ENCODE measurements at places on chromosomes 6 and 20. TPM values are rescaled to one million over a fixed set of nuclear protein-coding genes. Genes with fewer than 3 reads are reported as not detected.

DNA sequence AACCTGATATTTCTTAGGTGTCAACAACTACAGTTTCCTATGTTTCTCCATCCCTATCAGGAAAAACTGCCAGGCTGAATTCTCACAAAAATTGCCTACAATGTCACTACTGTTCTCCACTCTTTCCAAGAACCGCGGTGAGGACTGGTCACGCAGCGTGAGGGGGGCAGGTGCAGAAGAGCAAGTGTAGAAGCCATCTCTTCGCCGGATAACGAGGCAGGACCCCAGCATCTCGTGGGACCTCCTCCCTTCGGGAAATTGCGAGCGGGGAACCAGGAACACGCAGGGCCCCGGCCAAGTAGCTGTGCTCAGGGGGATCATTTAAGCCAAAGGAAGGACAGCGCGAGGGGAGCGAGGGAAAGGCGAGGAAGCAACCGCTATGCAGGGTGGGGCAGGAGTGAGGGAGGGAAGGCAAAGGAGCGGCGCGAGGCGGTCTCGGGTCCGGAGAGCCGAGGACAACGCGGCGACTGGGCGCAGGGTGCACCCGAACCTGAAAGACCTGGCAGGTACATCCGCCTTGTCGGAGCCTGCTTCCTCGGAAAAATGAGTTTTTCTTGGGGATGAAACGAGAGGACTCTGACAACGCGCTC, 559 bp downstream of the APMAP start:
- DNase-seq, result no peak

The HLA-G gene
- not detected for total RNA-seq

DNA sequence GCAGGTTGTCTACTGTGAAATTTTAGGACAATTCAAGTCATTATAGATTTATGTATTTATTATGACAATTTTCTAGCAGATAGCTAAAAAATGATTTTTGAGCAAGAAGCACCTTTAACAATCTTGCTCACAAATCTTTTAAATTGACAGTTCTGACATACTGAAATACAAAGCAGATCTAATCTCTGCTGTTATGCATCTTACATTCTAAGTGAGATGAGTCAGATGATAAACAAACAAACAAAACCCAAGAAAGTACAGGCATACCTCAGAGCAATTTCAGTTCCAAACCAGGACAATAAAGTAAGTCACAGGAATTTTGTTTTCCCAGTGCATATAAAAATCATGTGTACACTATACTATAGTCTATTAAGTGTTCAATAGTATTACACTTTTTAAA, 430.7 kb upstream of the PTCHD4 start:
- DNase-seq, result no peak

- DNase-seq, result no peak
Observed at GRCh38 chr6:56241124-56241802, 6.1 kb downstream of the COL21A1 start.

DNA sequence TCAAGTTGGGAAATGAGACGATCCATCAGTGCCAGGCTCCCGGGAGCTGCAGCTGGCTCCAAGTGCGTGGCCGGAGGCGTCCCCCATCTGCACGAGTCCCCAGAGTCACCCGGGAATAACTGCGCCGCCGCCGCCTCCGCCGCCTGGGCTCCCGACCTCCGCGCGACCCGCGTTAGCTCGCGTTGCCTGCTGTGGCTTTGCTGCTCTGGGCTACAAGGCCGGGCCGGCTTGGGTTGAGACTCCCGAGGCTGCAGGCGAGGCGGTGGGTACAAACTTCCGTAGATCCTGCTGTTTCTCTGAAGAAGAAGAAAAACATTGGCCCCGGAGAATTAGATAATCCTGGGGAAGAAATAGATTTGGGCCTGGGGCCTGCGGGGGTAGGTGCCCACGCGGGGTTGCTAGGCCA, 7.4 kb upstream of the LAMP5 start:
- no peak for DNase-seq

DNA sequence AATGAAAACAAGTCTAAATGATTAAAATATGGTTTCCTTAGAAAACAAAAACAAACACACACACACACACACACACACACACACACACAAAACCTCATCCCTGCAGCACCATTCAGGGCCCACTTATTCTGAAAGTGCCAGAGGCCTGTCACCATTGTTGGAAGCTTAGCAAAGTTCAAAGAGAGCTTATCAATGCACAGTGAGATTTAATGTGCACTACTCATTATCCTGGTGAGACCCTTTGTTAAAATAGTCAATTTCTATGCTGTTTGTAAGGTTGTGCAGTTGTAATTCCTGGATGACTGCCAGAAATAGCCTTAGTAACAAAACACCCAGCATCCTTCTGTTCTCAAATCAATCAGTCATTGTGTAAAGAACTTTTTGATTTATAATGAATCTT, 482.9 kb downstream of the GRIK2 start:
- DNase-seq, result no peak

The TAAR1 gene
- total RNA-seq, result not detected

DNA sequence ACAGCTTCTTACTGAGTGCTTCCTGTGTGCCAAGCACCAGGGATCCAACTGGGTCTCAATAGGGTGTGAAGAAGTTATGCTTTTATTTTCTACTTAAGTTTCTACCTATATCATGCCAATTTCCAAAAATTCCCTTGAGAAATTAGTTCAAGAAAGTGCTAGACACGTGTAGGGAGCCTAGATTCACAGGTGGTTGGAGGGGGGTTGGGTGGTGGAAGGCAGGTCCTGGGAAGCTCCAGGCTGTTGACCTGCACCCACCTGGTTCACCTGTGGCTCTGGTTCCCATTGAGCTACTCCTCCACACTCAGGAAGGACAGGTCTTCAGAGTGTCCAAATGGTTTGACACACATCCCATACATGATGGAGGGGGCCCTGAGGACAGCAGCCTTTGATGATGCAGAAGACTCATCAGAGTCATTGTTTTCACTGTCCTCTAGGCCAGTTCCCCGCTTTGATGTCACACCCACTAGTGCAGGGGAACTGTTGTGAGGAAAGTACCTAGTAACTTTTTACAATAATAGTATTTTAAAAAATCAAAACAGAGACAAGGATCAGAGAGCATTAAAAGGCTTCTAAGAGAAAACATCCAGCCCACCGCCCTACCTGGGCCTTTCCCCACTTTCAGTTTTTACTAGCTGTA, 39.8 kb upstream of the MYL9 start:
- DNase-seq, result no peak

The SAMD5 gene
- total RNA-seq, result not detected

DNA sequence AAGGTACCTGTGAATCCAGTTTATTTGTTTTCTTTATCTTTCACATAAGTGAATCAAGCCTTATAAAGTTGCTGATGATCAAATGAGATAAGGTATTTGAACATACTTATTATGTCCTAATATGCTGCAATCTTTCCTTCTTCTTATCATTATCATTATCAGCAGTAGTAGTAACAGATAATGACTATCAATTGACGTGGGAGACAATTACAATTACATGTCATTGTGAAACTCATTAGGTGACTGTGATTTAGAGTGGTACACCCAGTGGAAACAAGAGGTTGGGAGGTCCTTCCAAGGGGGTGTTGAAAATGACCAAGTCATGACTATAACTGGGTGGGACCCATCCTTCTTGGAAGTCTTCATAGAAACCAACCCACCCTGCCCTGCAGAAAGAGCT, 2.8 kb downstream of the CLIC5 start:
- DNase-seq, result no peak

The MAP1LC3A gene
- total RNA-seq, result 5.1 TPM

- no peak for DNase-seq
Observed at GRCh38 chr6:138545621-138545980, 46.3 kb upstream of the NHSL1 start.

DNA sequence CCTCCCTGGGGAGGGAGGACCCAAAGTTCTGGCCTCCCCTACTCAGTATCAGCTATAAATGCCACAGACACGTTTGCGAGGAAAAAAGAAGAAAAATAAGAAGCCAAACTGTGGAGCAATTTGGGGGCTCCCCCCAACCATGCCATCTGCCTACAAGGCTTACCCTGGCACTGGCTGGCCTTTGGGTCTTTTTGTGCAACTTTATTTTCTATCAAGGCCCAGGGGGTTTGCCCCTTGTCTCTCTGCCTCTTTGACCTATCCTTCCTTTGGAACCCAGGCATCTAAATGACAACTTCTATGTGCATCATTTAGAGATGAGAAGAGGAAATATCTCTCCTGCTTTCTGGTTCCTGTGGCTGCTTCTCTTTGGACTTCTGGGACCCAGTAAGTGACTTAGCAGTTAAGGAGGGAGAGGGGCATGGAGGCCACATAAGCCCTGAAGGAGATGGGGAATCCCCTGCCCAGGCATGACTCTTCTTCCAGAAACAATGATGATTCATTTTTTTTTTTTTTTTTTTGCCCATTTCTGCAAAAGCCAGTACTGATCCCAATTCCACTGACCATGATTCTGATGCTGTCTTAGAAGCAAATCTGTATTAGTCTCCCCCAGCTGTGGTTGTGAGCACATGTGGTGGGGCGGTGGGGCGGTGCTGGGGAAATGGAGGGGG, at the start of gene MUC22:
Gene MUC22, plus strand, starts transcription at position 82 of the 668 bp plus-strand sequence. Its CDS starts 233 bp downstream, at position 315.
- no peak for DNase-seq

The MACROD2 gene
- total RNA-seq, result 0.81 TPM

The TAPBP gene
- 323 TPM for total RNA-seq

DNA sequence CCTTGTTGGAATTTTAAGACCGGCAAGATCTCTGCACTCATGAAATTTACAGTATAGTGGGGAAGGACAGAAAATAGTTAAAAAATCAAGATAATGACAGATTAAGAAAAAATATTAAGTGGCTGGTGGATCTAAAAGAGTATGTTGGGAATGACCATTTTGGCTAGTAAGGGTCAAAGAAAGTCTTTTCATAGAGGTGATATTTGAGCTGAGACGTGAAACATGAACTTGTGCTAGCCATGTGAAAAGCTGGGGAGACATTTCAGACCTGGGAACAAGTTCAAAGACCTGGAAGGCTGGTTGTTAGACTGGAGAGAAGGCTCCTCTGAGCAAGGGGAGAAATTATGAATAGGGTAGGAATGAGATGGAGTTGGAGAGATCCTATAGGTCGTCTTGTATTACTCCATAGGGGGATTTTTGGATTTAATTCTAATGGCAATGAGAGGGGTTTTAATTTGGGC, 4.7 kb downstream of the BICRAL start:
- no peak for DNase-seq

DNA sequence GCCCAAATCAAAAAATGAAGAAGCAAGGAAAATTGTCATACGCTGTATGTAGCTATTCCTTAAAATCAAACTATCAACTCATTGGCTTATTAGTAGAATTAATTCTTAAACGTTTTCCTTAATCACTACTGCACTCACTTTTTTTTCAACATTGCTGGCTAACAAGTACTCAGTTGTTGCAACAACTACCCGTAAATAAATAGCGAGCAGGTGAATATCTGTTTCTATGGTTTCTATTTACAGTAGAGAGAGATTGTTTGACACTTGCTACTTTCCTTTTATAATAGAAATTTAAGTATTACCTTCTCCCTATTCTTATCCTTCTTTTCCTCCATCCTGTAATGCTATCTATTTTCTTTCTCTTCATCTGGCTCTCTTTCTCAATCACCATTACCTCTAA, 25.1 kb downstream of the FRK start:
- DNase-seq, result no peak

The C6orf58 gene
- not detected for total RNA-seq

The CNBD2 gene
- 8.3 TPM for total RNA-seq

The MRAP2 gene
- not detected for total RNA-seq

GRCh38 chr6:135311446-135312200, 130.5 kb downstream of the MYB start:
- no peak for DNase-seq

DNA sequence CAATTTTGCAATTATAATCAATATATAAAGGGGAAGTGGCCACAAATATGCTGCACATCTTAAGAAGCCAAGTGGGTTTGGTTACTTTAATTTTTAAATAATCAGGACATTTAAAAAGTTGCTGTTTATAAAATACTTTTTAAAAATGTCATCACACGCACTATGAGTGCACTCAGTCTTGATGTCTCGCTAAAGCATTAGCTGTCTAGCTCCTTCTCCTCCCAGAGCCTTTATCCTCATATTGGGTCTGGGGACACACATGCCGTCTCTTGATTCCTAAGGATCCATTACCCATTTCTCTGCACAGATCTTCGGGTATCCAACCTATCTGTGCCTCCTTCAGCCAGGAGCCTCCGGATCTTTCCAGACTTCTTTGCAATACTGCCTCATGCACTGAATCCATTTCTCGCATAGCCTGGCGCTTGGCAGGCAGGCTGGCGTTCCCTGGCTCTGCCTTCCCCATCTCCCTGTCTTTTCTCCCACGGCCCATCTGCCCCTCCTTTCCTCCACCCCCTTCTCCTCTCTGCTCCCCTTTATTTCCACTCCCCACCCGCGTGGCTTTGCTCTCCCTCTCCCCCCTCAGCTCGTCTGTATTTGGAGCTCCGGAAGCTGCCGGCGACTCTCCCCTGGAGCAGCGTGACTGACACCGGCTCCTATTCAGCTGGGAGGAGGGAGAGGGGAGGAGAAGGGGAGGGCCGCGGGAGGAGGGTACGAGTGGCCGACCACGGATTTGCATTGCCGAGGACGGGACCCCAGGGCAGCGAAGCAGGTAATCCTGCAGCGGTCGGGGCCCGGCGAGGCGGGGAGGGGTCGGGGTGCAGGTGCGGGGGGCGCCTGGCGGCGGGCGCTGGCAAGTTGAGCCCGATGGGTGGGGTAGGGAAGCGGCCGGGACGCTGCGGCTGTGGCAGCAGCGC, at the start of gene CAP2:
Gene CAP2, plus strand, starts transcription at position 618 of the 914 bp plus-strand sequence. CDS start 27,961 bp downstream, outside the sequence.
- DNase-seq, result no peak

- no peak for DNase-seq
Observed at GRCh38 chr6:8017276-8017701, 46.9 kb downstream of the BLOC1S5 start.

DNA sequence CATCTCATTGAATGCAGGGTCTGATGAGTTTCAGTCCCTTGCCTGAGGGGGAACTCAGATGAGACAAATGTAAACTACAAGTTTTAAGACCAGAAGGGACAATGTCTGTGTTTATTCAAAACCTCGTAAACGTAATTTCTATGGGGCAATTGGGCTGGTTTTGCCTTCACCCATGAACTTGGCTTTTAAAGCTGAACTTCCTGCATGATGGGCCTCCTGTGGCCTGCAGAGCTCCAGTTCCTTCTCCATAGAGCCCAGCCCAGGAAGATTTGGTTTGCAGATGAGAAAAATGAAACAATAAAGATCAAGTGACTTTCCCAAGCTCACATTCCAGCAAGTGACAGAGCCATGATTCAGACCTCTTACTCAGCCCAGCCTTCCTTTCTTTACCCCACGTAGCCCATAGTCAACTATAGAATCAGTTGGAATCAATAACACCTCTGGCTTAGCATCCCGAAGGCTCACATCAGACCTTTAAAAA, 612.3 kb downstream of the UTRN start:
- no peak for DNase-seq

GRCh38 chr6:43302126-43302525, 4.1 kb downstream of the SLC22A7 start:
- DNase-seq, result no peak

DNA sequence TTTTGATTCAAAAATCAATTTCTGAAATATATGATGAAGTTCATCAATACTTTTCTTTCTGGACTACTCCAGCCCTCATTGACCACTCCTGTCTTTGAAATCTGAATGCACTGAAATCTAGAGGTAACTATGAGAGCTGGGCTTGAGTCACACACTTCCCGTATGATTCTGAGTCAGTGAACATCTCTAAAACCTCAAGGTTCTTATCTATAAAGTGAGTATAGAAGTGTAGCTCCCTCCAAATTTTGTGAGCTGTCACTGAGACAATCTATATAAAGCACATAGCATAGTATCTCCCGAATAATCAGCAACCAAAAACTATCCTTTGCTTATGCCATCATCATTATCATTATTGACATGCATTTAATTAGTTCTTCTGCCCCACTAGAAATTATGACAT, 182.4 kb downstream of the TSHZ2 start:
- no peak for DNase-seq

All from hematopoietic multipotent progenitor cell (in vitro differentiated cells).